ENCODE measurements at places on chromosomes 16 and 17.

DNA sequence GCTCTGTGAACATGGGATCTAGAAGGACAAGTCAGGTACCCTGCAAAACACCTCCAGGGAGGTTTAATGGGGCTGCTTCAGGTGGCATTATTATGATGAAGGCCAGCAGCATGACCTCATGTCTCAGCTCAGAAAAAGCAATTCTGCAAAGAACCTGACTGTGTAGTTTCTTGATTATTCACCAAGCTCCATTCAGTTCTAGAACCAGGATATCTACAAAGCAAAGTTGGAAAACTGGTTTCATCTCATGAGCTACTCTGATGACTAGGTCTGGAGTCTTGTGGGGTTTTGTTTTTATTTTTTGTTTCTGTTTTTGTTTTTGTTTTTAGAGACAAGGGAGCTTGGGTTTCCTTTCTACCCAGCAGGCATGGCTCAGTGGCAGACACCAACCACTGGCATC, 19.0 kb upstream of the LRRC37A3 start:
- DNase-seq, result no peak

GRCh38 chr17:81075307-81075706, 40.4 kb downstream of the BAIAP2 start:
- DNase-seq, result no peak

GRCh38 chr16:87229230-87230188, 87.7 kb downstream of the C16orf95 start:
- no peak for DNase-seq

DNA sequence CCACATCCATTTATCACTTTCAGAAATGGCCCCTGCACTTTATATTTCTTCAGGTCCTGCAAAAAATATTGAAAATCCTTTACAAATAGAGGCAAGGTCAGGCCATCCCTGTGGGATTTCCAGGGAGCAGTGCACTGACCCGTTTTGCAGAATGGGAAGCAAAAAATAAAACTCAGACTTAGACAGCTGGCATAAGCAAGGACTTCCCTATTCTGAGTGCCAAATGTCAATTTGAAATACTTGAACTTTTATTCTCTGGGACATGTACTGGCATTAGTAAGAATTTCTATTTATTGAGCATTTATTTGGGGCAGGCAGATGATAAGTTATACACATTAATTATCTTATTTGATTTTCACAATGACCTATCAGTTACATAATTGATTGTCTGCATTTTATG, 32.4 kb downstream of the PRKCB start:
- no peak for DNase-seq

- DNase-seq, result peak; percentile 9
Measured at GRCh38 chr16:10770907-10771306, 27.3 kb downstream of the NUBP1 start.

All from fibroblast of the conjunctiva (primary cell).